Activated T-cell treated with anti-CD3 and anti-CD28 coated beads, Interleukin-2, amount 50 U/mL, for 72 hours (primary cell): ENCODE measurements at places on chromosomes 12 and 14. TPM values are rescaled to one million over a fixed set of nuclear protein-coding genes. Genes with fewer than 3 reads are reported as not detected.

MIP gene
- not detected for total RNA-seq

USP44 gene
- 8.4 TPM for total RNA-seq

CLEC1B gene
- total RNA-seq, result not detected

LTB4R gene
- total RNA-seq, result 28.5 TPM

TSHR gene
- total RNA-seq, result not detected

DNA sequence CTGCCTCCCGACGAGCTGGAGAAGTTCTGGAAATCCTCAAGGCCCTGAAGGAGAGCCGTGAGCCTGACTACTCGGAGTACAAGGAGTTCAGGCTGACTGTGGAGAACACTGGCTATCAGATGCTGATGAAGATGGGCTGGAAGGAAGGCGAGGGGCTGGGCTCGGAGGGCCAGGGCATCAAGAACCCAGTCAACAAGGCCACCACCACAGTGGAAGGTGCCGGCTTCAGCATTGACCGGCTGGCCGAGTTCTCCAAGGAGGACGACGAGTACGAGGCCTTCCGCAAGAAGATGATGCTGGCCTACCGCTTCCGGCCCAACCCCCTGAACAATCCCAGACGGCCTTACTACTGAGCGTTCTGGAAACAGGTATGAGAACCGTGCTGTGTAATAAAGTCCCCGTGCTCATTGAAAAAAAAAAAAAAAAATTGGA lies 366.1 kb upstream of the ATXN7L3B start:
- no peak for DNase-seq

DNA sequence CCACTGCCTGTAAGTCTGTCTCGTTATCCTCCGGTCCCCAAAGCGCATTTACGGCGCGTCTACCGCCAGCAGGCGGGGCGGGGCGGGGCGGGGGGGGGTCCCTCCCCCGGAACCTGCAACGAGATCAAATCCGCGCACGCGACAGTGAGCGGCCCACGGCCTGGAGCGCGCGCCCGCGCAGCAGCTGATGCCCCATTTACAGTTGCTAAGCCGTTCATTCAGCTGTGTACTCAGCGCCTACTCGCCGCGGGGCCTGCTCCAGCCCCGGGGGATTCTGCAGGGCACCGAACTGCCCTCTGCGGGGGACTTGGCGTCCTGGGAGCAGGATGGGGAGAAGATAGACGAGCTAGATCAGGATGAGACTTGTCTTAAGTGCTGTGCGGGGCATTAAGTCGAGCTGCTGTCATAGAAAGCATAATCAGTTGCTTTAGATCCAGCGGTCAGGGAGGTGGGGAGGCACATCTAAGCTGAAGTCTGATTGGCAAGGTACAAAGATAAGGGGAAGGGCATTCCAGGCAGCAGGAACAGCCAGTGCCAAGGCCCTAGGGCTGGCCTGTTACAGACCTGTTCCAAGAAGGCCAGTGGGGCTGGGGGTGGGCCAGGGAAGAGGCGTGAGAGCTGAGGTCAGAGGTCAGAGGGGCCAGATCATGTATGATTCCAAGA lies 1.4 kb upstream of the CCDC85C start:
- DNase-seq, result peak; percentile 78

DNA sequence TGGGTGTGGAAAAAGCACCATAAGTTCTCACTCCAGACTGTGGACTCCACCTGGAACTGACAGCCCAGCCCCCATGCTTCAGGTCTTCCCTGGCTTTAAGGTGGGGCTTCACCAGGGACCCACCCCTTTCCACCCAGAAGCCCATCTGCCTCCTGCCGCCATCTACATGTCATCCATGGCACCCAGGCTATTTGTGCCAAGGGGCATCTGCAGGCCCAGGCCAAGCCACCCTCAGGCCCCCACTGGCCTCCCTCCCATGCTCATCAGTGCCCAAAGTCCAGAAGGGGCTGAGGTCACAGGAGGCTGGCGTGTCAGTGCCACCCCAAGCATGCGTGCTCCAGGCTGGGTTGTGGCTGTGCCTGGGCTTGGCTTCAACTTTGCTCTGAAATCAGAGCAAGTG lies 212.2 kb upstream of the DIO3 start:
- no peak for DNase-seq

- DNase-seq, result no peak
These were observed 73.1 kb downstream of the NTN4 start for GRCh38 chr12:95717316-95717928.

DNA sequence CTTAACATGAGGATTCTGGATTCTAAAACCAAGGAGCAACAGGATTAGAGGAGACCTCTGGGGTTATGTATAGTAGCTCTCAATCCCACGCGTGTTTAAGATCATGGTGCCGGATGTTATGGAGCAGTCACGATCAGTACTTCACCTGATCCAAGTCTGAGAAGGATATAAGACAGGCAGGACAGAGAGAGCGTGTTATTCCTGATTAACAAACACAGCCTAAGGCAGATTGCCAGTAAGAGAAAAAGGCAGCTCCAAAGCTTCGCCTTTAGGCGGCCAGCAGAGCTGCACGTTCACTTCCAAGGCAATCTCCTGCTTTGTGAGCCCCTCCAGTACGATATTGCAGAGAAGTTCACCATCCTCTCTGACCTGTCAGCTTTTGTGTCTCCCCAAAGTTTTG lies 5.5 kb downstream of the SETD3 start:
- DNase-seq, result no peak

DNA sequence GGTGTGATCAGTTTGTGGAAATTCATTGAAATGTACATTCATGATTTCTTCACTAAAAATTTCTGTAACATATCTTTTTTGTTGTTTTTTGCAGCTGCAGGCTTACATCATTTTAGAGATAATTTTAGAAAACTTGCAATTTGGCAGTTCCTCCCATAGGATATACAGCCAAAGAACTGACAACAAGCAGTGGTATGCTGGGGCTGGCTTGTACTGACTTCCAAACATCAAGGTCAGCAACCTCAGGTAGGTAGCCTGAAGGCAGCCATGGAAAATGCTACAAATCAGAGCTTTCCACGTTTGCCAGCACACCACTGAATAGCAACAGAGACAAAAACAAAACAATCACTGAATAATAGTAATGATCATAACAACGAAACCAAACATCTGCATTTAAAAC lies 21.2 kb downstream of the TRIM9 start:
- no peak for DNase-seq

- peak; percentile 16 for DNase-seq
These were observed 527 bp downstream of the CAMKK2 start for GRCh38 chr12:121295746-121296617.

DNA sequence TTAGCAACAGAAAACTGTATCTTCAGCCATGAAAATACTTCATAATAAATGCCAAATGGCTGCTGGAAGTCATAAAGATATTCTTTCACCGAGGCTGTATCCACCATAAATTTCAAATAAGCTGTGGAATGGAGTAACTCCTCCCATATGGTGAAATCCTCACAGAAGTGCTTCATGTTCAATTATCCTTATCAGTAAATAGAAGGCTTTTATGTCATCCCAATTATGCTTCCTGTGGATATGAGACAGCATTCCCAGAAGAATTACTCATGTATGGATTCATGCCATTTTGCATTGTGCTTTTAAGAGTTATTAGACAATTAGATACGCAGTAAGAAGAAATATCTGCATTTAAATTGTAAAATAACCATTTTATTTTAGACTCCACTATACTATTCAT lies 99.0 kb downstream of the RTN1 start:
- DNase-seq, result no peak

DNA sequence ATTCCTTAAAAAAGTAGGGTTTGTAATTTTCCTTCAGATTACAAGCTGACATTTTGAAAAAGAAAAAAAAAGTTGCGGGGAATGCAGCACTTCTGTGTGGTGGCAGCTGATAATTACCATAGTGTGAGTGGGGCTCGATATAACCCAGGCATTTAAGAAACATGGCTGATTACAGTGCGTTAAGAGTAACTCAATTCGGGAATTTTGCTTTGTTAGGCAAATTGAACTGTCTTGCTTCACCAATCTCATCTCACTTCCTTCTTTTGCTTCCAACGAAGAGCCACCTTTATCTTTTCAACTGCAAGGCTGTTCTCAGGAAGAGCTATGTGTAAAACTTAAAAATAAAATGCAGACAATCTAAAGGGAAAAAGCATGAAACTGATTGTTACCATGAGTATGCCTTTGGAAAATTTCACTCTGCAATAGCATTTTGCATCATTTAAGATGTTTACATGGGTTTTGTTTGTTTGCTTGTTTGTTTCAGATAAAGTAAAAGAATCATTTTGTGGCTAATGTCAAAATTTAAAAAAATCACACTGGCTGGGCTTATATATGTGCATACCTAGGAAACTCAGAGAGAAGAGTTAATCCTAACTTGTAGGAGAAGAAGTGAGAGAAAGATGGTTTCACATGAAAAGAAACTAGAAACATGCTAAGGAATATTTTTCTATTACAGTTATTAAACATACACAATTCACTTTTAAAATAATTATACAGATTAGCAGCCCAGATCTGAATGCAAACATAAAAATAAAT lies 295.9 kb upstream of the ATP2B1 start:
- no peak for DNase-seq

DNA sequence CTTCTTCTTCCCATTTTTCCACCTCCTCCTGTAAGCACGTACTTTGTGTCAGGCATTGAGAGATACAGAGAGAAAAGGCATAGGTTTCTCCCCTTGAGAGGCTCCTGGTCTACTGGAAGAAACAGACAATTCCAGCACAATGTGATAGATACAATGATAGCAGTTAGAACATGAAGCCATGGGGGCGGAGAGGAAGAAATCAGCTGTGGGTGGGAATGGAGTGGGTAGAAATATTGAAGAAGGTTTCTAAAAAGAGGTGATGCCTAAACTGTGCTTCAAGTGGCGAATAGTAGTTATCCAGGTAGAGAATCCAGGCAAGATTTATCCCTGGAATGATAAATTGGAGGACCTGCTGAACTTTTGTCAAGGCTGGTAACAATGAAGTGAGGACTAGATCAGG lies 528.8 kb downstream of the NRXN3 start:
- no peak for DNase-seq

- no peak for DNase-seq
These were observed 3.2 kb downstream of the RNASE1 start for GRCh38 chr14:20799456-20799891.
